Foreskin keratinocyte (primary cell): ENCODE measurements at places on chromosomes 1 and 21. TPM values are rescaled to one million over a fixed set of nuclear protein-coding genes. Genes with fewer than 3 reads are reported as not detected.

Gene GPR161
- total RNA-seq: 20.8 and 23.6 TPM in 2 replicates

Gene IL10
- total RNA-seq: not detected in 2 replicates

- DNase-seq: no peak
Observed at GRCh38 chr1:2166254-2166653, 28.3 kb downstream of the FAAP20 start.

GRCh38 chr1:54371038-54371941 lies 34.9 kb downstream of the SSBP3 start:
- DNase-seq: no peak

DNA sequence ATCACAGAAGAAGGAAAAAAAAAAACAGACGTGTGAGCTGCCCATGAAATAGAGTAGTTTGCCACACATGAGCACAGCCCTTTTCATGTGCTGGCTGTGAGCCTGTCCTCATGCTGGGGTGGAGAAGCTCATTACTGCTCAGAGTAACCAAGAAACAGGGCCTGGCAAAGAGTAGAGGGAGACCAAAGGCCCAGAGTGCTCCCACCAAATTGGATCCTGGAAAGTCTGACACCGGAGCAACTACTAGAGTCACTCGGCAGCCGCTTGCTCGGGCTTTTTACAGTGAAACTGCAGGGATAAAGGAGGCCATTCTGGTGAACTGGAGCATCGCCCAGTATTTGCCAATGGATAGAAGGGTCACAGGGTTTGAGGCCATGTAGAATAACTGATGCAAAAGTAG lies 64.4 kb upstream of the BARHL2 start:
- DNase-seq: no peak

GRCh38 chr1:241837901-241838300 lies 10.1 kb upstream of the EXO1 start:
- DNase-seq: peak; percentile 63

GRCh38 chr1:36122062-36123030 lies 2.7 kb downstream of the COL8A2 start:
- no peak for DNase-seq
